ENCODE measurements at places on chromosomes 6 and 20.

GRCh38 chr6:104253236-104253635, 606.5 kb downstream of the HACE1 start:
- no peak for DNase-seq

DNA sequence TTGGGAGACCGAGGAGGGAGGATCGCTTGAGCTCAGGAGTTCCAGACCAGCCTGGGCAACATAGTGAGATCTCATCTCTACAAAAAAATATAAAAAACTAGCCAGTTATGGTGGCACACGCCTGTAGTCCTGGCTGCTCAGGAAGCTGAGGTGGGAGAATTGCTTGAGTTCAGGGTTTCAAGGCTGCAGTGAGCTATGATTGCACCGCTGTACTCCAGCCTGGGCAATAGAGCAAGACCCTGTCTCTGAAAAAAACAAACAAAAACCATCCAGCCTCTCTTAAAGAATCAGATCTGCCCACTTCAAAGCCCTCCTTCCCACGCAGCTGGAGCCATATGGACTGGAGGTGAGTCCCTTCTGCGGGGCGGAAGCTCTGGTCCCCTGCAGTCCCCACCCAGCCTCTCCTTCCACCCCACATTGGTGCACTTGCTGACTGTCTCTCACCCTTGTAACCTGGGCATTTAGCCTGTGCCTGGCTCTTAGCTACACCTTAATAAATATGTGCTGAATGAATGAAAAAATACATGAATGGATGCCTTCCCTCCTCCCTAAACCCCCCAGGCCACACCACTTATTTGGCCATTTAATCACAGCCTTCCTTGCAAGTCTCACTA, 7.2 kb upstream of the PARD6B start:
- DNase-seq, result no peak

DNA sequence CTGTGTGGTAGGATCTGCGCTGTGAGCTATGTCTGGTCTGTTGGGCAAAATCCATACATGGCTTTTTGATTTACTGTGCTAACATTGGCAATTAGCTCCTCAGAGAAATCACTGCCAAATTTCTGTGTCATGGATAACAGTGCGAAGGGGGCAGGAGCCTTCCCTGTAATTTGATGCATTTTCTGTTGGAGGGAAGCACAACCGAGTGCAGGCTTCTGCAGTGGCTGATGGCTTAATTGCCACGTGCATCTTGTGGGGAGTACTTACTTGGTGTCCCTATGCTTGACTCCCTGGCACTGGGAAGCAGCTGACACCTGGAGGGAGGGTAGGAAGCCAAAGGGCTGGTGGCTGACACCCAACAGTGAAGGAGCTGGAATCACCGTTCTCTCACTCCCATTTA, 99.3 kb upstream of the PROKR2 start:
- DNase-seq, result no peak

DNA sequence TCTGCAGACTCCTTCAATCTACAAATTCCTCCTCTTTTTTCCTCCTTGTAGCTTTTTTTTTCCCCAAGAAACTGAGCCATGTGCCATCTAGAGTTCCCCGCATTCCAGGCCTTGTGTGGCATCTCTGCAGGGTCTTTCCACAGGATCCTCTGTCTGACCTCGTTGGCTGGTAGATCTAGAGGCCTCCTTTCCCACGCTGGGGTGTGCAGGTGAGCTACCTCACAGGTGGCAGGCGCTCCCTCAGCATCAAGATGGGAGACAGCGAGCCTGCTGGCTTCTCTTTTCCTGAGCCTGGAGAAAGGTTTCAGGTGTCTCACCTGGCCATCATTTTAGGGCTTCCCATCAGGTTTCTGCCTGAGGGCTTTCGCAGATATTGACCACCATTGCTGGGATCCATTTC, 9.6 kb upstream of the NELFCD start:
- DNase-seq, result no peak

GRCh38 chr20:50409495-50409894, 100.7 kb upstream of the PTPN1 start:
- no peak for DNase-seq

GRCh38 chr6:167668019-167668753, 158.5 kb upstream of the AFDN start:
- DNase-seq, result no peak

DNA sequence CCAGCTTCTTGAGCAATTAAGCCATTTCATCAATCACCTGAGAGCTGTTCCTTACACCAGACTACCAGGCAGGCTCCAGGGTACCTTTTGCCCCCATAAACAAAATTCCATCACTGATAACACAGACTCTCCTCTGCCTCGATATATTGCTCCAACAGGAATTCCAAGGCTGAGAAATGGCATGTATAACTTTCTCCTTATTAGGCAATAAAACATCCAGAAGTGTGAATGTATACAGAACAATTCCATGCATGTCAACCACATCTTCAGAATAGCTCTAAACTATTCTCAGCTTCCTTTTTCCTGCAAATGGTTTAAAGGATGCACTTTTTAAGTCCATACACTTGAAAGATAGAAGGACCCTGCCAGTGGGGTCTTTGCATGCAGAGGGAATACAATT, 73.8 kb downstream of the EDN3 start:
- DNase-seq, result no peak

Data from GM12891 (cell line).